ENCODE measurements at places on chromosomes 12 and 14.

DNA sequence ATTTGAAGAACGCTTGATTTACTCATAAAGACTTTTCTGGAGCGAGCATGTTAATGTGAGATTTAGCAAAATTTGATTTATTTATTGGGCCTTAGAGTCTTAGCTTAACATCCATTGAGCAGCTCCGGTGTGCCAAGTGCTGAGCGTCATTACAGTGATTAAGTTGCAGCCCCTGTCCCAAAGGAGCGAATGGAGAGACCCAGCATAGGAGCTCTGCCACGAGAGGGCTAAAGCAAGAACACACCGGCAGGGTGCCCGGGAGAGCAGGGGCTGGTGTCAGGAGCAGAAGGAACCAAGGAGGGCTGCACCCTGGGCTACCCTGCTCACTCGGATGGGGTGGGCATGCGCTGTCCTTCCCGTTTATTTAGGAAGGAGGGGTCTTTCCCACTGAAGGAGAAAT is 50.6 kb downstream of the PPP2R5C start:
- no peak for DNase-seq

GRCh38 chr12:490260-490659 is 30.5 kb downstream of the B4GALNT3 start:
- no peak for DNase-seq

DNA sequence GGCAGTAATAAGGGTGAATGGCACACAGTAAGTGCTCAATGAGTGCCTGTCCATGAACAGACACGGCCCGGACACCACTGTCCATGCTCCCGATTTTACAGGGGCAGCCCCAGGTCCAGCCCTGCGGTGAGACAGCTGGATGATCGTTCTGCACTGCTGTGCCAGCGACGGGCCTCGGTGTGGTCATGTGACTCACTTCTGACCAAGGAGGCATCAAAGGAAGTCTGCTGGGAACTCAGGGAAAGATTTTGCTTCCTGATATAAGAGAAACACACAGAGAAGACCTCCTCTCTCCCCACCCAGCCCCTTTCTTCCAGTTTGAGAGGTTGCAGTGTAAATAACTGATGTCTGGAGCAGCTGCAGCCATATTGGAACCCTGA is 126.6 kb downstream of the SCARB1 start:
- no peak for DNase-seq

DNA sequence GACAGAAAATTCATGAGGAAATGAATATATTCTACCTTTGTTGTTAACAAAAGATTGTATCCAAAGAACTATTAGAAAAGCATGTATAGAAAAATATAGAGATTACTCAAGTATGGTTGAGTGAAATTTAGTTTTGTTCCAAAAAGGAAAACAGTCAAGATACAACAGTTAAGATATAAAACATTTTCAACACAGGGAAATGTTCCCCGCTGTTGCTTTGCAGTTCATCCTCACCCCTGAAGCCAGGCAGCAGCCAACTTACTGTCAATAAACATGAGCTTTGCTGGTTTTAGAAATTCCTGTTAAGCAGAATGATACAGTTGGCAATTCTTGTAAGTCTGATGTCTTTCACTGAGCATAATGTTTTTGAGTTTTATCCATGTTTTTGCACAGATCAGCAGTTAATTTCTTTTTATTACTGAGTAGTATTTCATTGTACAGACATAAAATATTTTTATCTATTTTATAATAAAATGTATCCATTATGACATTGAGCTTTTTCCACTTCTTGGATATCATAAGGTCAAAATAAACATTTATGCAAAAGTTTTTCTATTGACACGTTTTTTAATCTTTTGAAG is 1.2 kb upstream of the CLEC2B start:
- DNase-seq = no peak

DNA sequence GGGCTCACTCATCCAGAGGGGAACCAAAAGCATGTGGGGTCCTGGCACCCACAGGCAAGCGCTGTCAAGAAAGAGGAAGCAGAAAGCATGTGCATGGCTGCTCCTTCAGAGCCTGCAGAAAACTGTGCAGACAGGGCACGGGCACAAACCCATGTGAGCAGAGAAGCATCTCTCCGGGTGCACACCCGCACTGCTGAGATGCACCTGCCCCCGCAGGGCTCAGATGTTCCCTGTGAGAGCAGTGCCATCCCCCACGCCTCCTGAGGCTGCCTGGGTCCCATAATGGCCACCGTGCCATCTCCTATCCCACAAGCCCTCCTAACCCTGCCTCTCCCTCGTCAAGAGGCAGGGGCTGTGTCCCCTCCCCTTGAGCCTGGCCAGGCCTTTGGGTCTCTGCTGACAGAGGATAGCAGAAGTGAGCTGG is 32.3 kb upstream of the INF2 start:
- no peak for DNase-seq

GRCh38 chr12:59627582-59627981 is 31.8 kb downstream of the SLC16A7 start:
- DNase-seq = no peak

- DNase-seq = no peak
Observed at GRCh38 chr14:98633380-98633779, 638.6 kb downstream of the BCL11B start.

GRCh38 chr12:126949558-126949957 is 1317.4 kb upstream of the TMEM132C start:
- no peak for DNase-seq

- no peak for DNase-seq
Observed at GRCh38 chr14:80705241-80705980, 236.1 kb downstream of the CEP128 start.

- peak; percentile 77 for DNase-seq
Observed at GRCh38 chr12:25187781-25188180, 7.2 kb downstream of the DNAI7 start.

- DNase-seq = no peak
Observed at GRCh38 chr14:100605230-100605629, 18.0 kb upstream of the BEGAIN start.

- DNase-seq = peak; percentile 89
Observed at GRCh38 chr14:32593290-32593942, 264.3 kb downstream of the AKAP6 start.

DNA sequence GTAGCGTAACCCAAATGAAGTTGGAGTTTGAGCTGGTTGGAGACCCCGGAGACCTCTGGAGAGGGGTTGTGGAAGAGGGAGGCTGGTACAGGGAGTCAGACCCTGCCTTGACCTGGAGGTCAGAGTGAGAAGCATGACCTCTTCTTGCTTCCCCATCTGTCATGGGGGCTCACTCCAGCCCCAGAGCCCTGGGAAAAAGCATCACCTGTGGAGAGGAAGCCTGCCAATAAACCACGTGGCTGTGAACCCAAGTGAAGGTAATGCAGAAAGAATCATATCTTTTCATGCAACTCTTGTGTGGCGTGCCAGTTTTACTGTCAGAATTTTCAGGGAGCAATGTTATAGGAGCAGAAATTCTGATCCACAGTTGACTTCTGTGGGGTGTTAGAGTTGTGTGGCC is 178.5 kb upstream of the PRICKLE1 start:
- DNase-seq = no peak

DNA sequence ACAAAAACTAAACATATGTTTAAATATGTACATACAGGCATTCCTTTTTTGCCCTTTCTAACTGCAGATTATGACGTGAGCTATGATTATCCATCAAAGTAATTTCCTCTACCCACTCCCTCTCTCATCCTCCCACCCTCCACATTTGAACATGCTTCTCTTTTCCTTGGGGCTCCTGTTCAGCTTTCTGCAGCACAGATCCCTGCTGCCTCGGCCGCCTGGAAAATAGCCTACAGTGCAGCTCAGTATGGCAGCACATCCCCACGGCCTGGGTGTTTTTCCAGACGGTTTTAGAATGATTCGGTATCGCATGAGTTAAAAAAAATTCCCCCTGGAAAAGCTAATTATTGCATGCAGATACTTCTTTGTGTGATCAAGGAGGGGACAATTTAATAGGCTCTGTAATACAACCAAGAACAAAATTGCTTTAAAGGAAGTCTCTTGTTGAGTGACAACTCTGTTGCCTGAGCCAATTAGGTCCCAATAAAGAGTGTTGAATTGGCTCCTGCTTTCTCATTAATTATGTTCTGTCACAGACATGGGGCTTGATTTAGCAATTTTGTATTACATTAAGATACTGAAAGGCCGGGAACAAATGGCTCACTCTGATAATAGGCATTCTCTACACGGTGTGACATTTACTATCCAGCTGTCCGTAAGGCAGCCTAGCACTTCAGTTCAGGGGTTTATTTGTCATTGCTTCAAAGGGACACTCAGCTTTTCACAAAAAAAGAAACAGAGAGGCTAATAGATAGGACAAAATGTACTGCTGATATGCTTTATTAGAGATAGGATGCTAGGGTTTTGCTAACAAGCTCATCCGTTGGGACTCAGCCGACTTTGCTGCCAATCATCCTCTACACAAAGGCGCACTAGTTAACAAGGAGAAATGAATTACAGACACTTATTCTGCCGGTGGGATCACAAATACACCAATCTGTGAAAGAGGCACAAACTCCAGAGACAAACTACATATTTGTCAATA is 285.8 kb upstream of the G2E3 start:
- DNase-seq = no peak

- DNase-seq = no peak
Observed at GRCh38 chr12:130119241-130119861, 42.9 kb upstream of the FZD10 start.

GRCh38 chr14:75334549-75335051 is 56.0 kb downstream of the FOS start:
- DNase-seq = no peak

GRCh38 chr12:47033789-47034555 is 45.4 kb upstream of the PCED1B start:
- no peak for DNase-seq

- DNase-seq = no peak
Observed at GRCh38 chr14:37275963-37276362, 78.2 kb downstream of the MIPOL1 start.

DNA sequence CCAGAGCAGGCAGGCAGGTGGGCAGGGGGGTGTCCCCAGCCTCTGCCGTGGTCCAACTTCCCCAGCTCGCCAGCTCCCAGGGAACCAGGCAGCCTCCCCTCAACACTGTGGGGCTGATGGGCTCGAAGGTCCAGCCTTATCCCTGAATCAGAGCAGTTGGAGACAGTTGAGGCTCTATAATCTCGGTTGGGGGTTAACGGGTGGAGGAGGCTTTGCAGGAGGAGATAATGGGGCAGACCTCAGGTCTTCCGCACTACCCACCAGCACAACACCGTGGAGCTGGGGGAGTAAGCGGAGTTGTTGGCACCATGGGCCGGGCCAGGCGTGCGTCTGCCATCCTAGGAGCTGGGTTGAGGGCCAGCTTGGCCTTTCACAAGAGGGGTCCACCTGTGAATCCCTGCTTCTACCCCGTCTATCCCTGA is 13.9 kb upstream of the HDAC7 start:
- no peak for DNase-seq

GRCh38 chr14:66634876-66635275 is 126.9 kb downstream of the GPHN start:
- no peak for DNase-seq

DNA sequence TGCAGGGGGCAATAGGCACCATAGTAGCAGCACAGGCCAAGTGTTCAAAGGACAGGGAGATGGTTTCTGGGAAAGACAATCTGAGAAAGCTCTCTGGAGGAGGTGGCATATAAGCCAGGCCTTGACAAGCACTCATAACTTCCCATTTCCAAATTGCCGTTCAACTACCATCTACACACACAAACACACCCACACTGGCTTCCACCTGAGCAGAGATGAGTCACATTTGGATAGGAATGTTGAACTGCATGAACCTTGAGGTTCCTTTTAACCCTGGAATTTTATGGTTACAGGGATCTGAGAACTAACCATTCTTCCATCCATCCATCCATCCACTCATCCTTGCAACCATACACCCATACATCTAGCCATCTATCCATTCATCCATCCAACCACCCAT is 86.6 kb downstream of the KSR2 start:
- no peak for DNase-seq

Measured in BJ (cell line).